Pancreas (tissue), 10 donors: ENCODE measurements at places on chromosomes 7 and 10. TPM values are rescaled to one million over a fixed set of nuclear protein-coding genes. Genes with fewer than 3 reads are reported as not detected.

- no peaks in the 10 kb centered on the region for H3K36me3 ChIP-seq
- no peaks in the 10 kb centered on the region for H3K27me3 ChIP-seq
- no peak overlapping the region for H3K27ac ChIP-seq
- no peak overlapping the region for H3K4me3 ChIP-seq
- no peak for DNase-seq
- no peaks in the 10 kb centered on the region for H3K4me1 ChIP-seq
Measured at GRCh38 chr10:96984541-96985131, 152.5 kb downstream of the LCOR start.

DNA sequence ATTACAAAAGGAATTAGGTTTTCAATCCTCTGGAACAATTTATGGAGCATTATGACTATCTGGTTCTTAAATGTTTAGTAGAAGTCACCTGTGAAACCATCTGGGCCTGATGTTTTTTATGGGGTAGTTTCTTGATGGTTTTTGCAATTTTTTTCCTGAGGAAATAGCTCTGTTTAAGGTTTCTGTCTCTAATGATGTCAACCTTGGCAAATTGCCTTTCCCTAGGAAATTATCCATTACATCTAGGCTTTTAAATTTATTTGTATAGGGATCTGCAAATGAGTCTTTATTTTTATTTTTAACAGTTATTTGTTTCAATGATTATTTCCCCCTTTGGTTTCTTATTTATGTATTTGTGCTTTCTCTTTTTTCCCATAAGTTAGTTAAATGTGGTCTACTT, 222.8 kb downstream of the GALNT17 start:
- H3K27me3 ChIP-seq: no peaks in the 10 kb centered on the region
- no peaks in the 10 kb centered on the region for H3K4me1 ChIP-seq
- no peak overlapping the region for H3K4me3 ChIP-seq
- DNase-seq: no peak
- H3K36me3 ChIP-seq: no peaks in the 10 kb centered on the region

DNA sequence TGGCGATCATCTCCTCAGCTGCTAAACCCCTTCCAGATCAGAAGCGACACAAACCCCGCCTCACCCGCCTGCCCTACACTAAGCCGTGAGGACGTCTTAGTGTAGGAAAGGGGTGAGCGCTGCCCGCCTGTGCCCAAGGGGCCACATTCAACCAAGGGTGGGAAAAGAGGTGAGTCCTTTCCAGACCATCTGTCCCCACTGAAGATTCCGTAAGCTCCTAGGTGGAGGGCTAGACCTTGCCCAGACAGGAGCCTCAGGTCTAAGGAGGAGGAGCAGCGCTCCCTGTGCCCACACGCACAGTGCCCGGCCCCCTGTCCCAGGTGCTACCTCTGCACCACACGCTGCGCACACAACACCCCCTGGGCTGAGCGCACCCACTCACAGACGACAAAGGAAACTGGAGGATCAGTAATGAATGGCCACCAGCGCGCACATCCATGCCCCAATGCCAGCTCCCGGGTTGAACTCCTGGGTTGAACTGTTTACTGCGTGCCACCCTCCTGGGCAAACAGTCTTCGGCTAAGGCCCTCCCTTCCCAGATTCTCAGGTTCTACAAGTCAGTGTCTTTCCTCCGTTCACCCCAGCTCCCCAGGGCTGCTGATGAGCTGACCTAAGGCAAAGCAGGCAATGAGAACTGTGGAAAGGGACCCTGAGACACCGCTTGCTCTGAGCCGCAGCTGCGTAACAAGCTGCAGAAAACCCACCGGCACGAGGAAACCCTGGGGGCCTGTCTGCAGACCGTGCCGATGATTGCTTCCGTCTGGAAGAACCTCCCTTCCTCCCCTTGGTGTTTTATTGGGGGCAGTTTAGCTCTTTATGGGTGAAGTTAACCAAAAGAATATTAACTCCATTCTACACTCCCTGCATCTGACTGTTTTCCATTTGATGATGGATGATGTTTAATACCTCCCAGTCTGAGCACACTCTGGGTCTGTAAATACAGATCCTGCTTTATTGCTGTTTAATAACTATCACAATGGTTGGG, 185.9 kb downstream of the MAD1L1 start:
- no peak overlapping the region for H3K4me3 ChIP-seq
- no peaks in the 10 kb centered on the region for H3K27me3 ChIP-seq
- H3K4me1 ChIP-seq: no peaks in the 10 kb centered on the region

- no peaks in the 10 kb centered on the region for H3K36me3 ChIP-seq
- H3K4me1 ChIP-seq: no peaks in the 10 kb centered on the region
- DNase-seq: peak; percentile 51
- H3K4me3 ChIP-seq: peak within 1 kb of the TSS; percentile 95
- H3K27ac ChIP-seq: no peak within 1 kb of the TSS
Measured at GRCh38 chr7:6636741-6637543, at the start of gene ZNF316. TSS of gene ZNF316 (plus strand) at chr7:6637318. CDS start at chr7:6642410, 5,092 bp downstream.

DNA sequence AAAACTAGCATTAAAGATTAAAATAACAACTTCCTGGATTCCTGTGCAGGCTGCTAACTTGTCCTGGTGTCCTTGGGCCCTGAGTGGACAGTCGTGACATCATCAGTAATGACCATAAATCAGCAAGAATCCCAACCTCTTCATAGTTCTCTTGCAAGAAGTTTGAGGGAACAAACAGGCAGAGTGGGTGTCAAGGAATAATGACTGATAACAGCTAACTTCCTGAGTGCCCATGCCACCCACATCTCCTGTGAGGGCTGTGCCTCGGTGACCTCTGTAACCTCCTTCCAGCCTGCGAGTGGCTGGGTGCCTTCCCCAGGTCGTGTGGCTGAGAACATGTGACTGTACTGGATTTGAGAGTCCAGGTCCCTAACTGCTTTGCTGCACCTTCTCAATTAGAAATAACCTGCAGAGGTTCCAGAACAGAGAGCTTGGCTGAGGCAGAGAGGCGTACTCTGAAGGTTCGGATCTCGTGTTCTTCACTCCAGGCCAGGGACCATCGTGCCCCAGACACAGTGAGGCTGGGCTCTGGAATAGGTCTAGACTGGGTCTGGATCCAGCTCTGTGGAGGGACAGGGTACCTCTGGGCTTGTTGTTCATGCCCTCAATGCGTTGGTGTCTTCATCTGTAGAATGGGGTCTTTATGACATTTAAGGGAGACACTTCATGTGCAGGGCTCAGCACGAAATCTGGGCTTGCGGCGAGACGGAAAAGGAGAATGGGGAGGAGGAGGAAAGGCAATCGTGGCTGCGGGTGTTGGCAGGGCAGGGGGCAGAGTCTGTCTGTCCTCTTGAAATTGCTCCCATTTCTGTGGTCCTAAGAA, 313.1 kb upstream of the ZNF32 start:
- no peaks in the 10 kb centered on the region for H3K27me3 ChIP-seq
- no peaks in the 10 kb centered on the region for H3K36me3 ChIP-seq
- no peak overlapping the region for H3K27ac ChIP-seq
- peak; percentile 13 for DNase-seq
- H3K4me1 ChIP-seq: peaks cover 6% of the 10 kb centered on the region

- no peak overlapping the region for H3K27ac ChIP-seq
- DNase-seq: no peak
- no peak overlapping the region for H3K4me3 ChIP-seq
- H3K36me3 ChIP-seq: peaks cover 24% of the 10 kb centered on the region
- H3K27me3 ChIP-seq: no peaks in the 10 kb centered on the region
Measured at GRCh38 chr7:56062382-56062781, 1.7 kb upstream of the SUMF2 start.

GRCh38 chr10:16965344-16965616, 148.1 kb upstream of the RSU1 start:
- H3K27ac ChIP-seq: no peak overlapping the region
- H3K4me1 ChIP-seq: no peaks in the 10 kb centered on the region
- no peaks in the 10 kb centered on the region for H3K36me3 ChIP-seq

DNA sequence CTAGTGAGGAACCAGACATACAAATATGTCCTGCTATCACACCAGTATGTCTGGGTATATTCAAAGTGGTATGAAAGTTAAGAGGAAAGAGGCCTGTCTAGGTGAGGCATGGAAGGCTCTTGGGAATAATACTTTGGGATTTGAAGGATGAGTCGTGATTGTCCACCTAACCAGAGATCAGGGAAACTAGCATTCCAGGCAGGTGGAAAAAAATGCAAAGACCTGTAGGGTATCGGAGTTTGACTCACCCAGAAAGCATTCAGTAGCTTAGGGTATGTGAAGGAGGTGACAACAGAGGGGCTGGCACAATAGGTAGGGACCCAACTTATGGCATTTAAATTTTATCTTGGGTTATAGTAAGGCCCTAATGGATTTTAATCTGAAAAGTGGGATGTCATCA, 950 bp upstream of the GCC1 start:
- H3K4me3 ChIP-seq: peak overlapping the region; percentile 72
- no peaks in the 10 kb centered on the region for H3K27me3 ChIP-seq
- peaks cover 20% of the 10 kb centered on the region for H3K4me1 ChIP-seq
- no peak overlapping the region for H3K27ac ChIP-seq
- peaks cover 3% of the 10 kb centered on the region for H3K36me3 ChIP-seq
- DNase-seq: no peak

GRCh38 chr7:114109304-114109703, 190.5 kb upstream of the PPP1R3A start:
- no peak overlapping the region for H3K27ac ChIP-seq
- H3K27me3 ChIP-seq: no peaks in the 10 kb centered on the region
- no peaks in the 10 kb centered on the region for H3K4me1 ChIP-seq
- no peak for DNase-seq
- H3K4me3 ChIP-seq: no peak overlapping the region

GRCh38 chr10:124525751-124526600, 64.4 kb downstream of the LHPP start:
- no peak overlapping the region for H3K27ac ChIP-seq
- no peak for DNase-seq
- no peaks in the 10 kb centered on the region for H3K27me3 ChIP-seq
- H3K4me1 ChIP-seq: no peaks in the 10 kb centered on the region

GRCh38 chr7:134059921-134060320, 67.2 kb upstream of the LRGUK start:
- no peak for DNase-seq
- no peak overlapping the region for H3K4me3 ChIP-seq
- H3K4me1 ChIP-seq: no peaks in the 10 kb centered on the region
- H3K36me3 ChIP-seq: no peaks in the 10 kb centered on the region
- H3K27me3 ChIP-seq: no peaks in the 10 kb centered on the region

DNA sequence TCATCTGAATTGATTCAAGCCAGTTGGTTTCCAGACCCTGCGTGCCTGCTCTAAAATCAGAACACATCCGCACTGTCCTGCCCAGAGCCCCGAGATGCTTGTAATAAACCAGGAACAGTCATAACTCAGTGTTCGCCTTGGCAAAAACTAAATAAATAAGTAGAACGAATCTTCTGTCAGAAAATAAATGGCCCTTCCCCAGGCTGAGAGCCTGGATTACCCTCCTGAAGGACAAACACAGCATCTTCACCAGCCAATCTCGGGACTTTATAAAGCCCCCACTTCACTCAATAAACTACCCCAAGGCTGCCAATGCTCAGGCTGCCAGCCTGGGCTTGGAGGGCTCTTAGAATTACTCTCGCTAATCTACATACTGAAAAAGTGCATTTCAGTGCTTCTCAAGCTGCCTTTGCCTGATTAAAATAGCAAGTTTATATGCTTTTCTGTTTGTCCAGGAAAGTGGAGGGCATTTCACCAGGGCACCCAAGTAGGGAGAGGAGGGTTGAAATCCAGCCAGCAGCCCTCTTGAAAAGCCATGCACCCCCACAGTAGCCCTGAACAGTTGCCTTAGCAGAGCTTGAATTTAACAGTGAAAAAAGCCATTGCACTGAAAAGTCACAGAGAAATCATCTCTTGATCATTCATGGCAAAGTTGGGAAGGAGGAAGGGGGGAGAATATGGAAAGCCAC, 136.6 kb downstream of the CALN1 start:
- H3K4me3 ChIP-seq: no peak overlapping the region
- H3K27ac ChIP-seq: no peak overlapping the region
- no peak for DNase-seq
- no peaks in the 10 kb centered on the region for H3K27me3 ChIP-seq
- no peaks in the 10 kb centered on the region for H3K36me3 ChIP-seq

DNA sequence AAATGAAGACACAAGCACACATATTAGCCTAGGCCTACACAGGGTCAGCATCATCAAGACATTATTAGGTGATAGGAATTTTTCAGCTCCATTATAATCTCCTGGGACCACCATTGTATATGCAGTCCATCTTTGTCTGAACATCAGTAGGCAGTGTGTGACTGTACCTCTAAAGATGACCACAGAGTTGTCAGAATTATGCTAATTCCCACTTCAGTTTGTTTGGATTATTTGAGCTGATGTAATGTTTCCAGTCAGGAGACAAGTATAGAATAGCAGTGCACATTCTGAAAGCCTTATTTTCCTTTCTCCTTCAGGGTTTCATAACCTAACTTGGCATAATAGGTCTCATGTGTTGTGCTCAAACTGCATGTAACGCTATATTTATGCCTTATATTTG, 306.4 kb downstream of the NXPH1 start:
- no peak overlapping the region for H3K4me3 ChIP-seq
- no peaks in the 10 kb centered on the region for H3K27me3 ChIP-seq
- no peaks in the 10 kb centered on the region for H3K4me1 ChIP-seq
- DNase-seq: no peak
- H3K36me3 ChIP-seq: no peaks in the 10 kb centered on the region

DNA sequence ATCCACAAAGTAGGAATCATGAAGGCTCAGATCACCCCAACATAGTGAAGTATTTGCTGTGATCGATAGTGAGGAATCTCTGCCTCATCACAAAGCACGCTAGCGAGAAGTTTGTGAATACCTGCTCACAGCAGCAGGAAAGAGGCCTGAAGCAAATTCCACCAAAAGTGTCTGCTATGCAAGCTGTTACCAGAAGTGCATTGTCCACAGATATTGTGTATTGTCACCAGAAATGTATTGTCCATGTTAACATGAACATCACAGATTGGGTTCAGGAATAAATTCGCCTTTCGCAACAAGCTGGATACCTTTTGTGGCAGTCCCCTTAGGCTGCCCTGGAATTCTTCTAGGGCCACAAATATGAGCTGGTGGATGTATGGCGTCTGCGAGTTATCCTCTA, 127.9 kb downstream of the MARCHF5 start:
- no peak for DNase-seq
- H3K36me3 ChIP-seq: no peaks in the 10 kb centered on the region
- no peak overlapping the region for H3K4me3 ChIP-seq

GRCh38 chr10:100983868-100984671, 3.2 kb downstream of the MRPL43 start:
- no peaks in the 10 kb centered on the region for H3K27me3 ChIP-seq
- peaks cover 4% of the 10 kb centered on the region for H3K36me3 ChIP-seq
- H3K4me1 ChIP-seq: peaks cover 14% of the 10 kb centered on the region
- DNase-seq: peak; percentile 10
- H3K27ac ChIP-seq: no peak overlapping the region
- no peak overlapping the region for H3K4me3 ChIP-seq

- peak overlapping the region; percentile 83 for H3K27ac ChIP-seq
- no peaks in the 10 kb centered on the region for H3K36me3 ChIP-seq
- H3K27me3 ChIP-seq: no peaks in the 10 kb centered on the region
- H3K4me1 ChIP-seq: no peaks in the 10 kb centered on the region
- no peak for DNase-seq
- no peak overlapping the region for H3K4me3 ChIP-seq
Measured at GRCh38 chr7:28686418-28686800, 271.7 kb downstream of the TRIL start.

GRCh38 chr10:101920546-101920945, 76.9 kb upstream of the KCNIP2 start:
- no peak overlapping the region for H3K27ac ChIP-seq
- H3K4me1 ChIP-seq: no peaks in the 10 kb centered on the region
- no peaks in the 10 kb centered on the region for H3K36me3 ChIP-seq
- no peak overlapping the region for H3K4me3 ChIP-seq
- DNase-seq: no peak
- no peaks in the 10 kb centered on the region for H3K27me3 ChIP-seq

The LRRN3 gene
- 0.30 TPM for polyA plus RNA-seq

The PIK3CG gene
- polyA plus RNA-seq: 0.30 TPM

The CCDC3 gene
- 4.7 TPM for polyA plus RNA-seq

The TMEM273 gene
- polyA plus RNA-seq: 4.0 TPM

The HPSE2 gene
- polyA plus RNA-seq: 0.04 TPM

The WEE2 gene
- polyA plus RNA-seq: 0.02 TPM

The PTPN12 gene
- polyA plus RNA-seq: 23.0 TPM

The GHRHR gene
- 0.47 TPM for polyA plus RNA-seq
